Smooth muscle cell of the brain vasculature (primary cell): ENCODE measurements at places on chromosomes 4 and X.

DNA sequence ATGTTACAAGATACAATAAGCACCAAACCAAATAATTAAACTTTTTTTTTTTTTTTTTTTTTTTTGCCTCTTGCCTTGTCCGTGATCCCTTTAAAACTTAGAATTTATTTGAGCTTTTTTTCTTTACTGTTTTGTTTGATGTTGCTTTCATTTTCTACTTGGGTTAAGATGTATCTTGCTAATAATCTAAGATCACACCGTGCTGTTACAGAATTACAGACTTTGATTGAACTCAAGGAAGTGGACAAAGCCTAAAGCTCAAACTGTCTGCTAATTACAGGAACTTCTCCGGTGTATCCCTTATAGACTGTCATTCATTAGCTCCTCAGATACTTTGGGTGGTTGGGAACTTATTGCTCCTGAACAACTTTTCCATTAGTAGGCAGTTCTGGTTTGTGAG is 26.5 kb downstream of the STIM2 start:
- no peak for DNase-seq

DNA sequence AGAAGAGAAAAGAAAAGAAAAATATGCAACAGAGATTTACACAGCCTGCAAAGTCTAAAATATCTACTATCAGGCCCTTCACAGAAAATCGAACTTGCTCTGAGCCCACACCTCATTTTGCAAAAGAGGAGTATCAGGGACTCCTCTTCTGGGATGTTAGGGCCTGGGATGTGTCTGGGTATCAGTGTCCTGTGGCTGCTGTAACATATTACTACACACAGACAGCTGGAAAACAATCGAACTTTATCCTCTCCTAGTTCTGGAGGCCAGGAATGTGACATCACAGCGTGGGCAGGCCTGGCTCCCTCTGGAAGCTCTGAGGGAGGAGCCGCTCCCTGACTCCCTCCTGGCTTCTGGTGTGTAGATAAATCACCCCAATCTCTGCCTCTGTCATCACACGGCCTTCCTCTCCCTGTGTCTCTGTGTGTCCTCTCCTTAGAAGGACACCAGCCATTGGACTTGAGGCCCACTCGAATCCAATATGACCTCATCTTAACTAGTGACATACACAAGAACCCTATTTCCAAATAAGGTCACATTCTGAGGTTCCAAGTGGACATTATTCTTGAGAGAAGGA is 52.9 kb downstream of the PPP2R2C start:
- no peak for DNase-seq

DNA sequence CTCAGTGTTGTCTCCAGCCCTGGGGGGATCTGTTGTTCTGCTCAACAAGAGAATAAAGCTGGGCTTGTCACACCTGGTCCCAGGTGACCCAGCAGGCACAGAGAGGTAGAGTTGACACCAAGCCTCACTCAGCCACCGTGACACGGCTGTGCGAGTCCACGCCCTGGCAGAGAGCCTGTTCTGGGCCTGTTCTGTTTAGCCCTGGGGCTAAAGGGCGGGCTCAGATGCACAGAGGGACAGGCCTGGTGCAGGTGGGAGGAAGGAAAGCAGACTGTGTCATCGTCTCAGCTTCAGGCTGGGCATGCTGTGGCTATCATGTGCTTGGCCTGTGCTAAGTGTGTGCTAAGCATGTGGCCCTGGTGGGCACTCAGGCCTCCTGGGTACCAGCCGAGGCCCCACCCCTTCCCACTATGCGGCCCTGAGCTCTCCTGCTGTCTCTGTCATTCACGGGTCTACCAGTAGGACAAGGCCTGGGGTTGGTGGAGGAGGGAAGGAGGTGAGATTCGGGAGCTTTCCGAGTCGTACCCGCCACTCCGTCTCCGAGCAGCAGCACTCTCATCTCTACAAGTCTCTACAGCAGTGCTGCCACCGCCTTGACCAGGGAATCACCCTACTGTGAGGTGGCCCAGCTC is 10.8 kb downstream of the WFS1 start:
- DNase-seq = no peak

GRCh38 chr4:28665306-28665705 is 1804.7 kb downstream of the STIM2 start:
- no peak for DNase-seq

GRCh38 chr4:167383291-167383690 is 149.0 kb upstream of the SPOCK3 start:
- DNase-seq = no peak

- DNase-seq = no peak
Measured at GRCh38 chr4:3871181-3871852, 105.1 kb downstream of the ADRA2C start.

- no peak for DNase-seq
Measured at GRCh38 chrX:63657821-63658220, 127.2 kb downstream of the ARHGEF9 start.

GRCh38 chr4:144399927-144400326 is 246.0 kb upstream of the HHIP start:
- peak; percentile 90 for DNase-seq

GRCh38 chrX:10129229-10129628 is 27.5 kb upstream of the CLCN4 start:
- DNase-seq = no peak
